ENCODE measurements at places on chromosomes 3 and 15.
A peak's percentile ranks its signal among the peaks of the same experiment; 100 is the strongest.

GRCh38 chr3:133096900-133097613, 58.9 kb downstream of the TMEM108 start:
- no peak for DNase-seq

- no peak for DNase-seq
These were observed 952 bp upstream of the HDDC3 start for GRCh38 chr15:90933301-90933700.

DNA sequence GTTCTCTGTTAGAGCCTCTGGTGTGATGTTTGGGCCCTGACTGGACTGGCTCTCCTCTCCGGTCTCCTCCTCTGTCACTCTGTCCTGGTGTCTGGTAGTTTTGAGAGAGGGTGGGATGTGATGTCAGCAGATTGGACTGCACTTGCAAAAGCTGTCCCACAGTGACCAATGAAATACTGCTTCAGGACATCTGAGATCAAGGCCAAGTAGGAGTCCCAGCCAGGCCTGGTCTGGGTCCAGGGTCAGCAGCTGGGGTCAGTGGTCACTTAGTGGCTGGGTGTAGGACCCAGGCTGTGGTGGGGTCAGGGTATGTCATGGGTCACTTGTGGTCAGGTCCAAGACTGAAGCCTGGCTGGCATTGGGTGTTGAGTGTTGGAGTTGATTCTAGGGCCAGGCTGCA, 20.9 kb downstream of the ALDH1L1 start:
- DNase-seq, result no peak

DNA sequence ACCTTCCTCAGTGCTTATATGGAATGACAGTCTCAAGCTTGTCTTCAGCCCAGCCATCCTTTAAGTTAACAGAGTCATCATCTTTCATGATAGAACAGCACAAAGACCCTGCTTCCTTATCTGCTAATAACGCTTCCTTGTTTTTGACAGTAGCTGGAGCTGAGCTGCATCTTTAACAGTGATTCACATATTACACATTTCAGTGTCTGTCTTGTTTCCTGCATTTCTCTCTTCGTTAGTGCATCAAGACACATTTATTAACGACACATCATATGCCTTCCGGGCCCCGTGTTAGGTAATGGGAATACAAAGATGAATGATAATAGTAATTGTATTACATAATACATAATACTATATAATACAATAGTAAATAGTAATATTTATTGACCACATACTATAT, 30.2 kb upstream of the GREM1 start:
- DNase-seq, result no peak

GRCh38 chr3:16917256-16917935, 32.6 kb downstream of the PLCL2 start:
- DNase-seq, result no peak

DNA sequence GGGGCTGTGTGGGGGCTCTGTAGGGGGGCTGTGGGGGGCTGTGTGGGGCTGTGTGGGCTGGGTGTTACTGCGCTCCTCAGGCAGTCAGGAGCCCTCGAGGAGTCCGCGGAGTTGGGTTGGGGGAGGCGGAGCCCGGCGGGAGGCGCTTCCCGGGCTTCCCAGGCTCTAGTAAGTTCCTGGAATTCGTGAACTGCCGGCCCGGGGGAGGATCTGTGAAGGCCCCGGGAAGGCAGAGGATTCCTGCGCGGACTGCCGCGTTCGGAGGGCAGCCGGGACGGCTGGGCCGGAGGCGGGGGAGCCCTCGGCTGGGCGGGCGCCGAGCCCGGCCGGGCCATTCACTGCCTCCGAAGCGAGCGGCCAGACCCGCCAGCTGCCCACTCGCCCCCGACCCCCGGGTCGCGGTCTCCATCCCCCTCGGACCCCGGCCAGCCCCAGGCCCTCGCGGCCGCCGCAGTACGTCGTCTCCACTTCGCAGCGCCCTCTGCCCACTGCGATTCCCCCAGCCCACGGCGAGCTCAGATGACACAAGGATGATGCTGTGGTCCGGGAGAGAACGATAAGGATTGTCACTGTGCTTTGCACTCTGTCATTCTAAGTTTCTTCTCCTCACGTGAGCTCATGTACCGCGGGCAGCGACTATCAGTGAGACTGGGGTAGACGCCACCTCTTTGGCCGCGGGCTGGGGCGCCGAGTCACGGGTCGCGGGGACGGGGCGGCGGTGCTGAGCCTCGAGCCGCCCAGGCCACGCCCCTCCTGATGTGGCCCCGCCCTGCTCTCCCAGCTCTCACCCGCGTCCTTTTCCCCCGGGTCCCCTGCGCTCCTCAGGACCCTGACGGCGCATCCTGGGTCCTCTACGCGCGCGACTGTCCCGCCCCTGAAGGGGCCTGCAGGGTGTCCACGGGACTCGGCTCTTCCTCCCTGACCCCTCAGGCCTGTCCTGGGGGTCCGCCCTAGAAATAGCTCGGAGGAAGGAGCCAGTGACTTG, 65.3 kb downstream of the KLF13 start:
- DNase-seq, result peak; percentile 61

DNA sequence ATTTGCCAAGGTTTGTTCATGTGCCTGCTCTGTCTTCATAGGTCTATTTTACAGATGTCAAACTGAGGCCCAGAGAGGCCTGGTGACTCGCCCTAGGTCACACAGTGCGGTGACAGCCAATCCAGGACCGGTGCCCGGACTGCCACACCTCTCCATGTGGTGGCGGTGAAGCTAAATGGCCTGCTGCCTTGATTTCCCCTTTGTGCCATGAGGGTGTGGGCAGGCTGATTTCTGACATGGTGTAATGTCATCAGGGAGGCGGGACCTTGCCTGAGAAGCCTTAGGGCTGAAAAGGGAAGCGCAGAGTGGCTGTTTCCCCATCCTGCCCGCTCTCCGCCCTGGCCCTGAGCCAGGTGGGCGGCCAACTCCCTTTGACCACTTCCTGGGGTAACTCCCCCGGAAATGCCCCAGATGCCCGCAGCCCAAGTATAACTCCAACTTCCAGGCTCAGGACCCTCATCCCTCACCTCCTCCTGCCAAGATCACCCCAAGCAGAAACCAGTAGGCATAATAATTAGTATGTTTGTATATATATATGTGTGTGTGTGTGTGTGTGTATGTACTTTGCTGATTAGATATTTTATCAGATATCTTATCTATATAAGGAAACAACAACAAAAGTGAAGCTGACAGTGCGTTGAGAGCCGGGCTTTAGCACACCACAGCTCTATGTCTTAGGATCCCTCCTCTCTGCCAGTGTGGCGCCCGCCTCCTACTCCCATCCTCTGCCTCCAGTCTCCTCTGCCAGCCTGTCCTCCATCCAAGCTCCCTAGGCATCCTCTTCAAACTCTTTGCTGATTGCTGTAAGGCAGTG, 63.9 kb downstream of the IQSEC1 start:
- DNase-seq, result peak; percentile 26

- no peak for DNase-seq
These were observed 55.1 kb downstream of the PDE8A start for GRCh38 chr15:85036716-85037115.

DNA sequence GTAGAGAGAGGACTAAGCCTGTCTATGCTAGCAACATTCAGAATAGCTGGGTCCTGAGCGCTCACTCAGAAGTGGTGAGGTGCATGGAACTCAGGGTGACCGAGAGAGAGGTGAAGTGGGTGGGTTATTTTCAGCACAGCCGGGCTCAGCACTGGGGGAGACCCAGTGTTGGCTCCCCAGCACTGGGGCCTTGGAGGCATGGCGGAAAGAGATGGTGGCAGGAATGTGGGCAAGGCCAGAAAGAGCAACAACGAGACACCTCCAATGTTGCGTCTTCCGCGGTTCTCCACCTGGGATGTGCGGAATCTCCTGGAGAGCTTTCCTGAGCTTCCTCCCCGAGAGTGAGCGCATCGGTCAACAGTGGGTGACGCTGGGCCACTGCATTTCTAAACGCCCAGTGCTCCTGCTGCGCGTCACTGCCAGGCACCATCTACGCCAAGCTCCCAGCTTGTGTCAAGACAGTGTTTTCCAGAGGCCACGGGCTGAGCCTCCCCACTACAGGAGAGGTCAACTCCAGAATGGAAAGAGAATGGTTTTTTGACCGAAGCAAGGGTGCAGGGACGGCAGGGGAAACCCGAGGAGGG, 148.4 kb downstream of the ADAMTS17 start:
- DNase-seq, result no peak

DNA sequence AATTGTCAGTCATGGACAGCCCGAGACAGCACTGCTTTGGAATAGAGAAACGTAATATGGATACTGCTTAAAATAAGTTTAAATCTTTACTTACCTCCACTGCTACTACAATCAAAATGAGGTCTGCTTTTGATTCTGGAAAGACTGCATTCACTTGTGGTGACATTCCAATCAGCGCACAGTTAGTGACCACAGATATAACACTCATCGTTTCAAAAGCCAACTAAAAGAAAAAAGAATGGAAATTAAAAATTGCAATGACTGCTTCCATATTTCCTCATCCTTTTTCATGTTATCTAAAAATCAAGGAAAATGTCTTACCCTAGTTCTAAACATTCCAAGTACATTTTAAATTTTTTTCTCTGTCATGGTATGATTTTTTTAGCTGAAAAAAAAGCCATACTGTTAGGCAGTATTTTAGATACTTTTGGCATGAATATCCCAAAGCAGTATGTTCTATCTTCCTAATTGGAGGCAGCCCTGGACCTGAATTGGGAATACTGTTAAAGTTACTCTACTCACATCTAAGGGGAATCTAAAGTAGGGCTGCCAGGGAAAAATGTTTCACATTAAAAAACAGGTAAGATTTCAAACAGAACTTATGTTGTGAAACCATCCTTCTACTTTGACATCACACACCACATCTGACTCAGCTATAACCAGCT, 72.1 kb downstream of the ANO10 start:
- DNase-seq, result no peak

DNA sequence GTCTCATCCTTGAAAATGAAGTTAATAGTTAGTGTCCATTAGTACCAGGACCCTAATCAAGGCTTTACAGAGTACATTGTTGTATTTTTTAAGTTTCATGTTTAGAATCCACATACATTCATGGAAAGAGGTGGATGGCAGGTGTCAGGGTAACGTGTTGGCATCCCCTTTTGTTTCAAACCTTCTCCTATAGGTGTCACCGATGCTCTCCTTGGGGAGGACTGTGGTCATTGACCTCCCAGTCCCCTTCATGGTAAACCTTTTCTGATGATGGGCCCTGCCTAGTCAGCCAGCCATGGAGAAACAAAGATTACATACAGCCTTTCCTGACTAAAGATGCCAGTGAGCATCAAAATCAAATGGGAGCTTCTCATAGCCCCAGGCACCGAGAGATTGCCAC, 574.8 kb downstream of the AGBL1 start:
- DNase-seq, result no peak

DNA sequence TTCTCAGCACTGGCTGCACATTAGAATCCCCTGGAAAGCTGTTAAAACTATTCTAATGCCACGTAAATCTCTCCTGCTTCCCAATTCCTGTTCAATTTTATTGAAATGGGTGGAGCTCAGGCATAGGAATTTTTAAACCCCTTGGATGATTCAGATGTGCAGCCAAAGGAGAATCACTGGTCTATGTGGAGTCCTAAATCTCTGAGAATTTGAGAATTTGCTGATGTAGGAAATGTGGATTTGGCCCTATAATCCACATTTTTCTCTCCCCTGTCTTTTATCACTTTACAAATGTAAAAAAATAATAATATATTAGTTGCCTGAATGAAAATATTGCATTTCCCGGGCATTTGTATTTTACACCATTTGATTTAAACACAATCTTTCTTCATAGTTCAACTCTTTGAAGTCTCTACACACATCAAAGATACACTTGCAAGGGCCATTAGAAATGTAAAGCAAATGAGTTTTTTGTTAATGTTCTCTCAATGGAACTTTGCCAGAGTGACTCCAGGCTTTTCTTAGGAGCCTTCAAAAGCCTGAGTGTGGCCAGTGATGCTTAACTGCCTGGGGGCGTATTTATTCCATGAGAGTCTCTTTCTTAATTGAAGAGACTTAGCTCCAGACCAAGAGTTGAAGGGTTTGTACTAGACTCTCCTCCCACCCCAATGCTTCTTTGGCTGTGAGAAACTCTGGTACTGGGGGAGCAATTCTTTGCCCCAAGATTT, 48.8 kb upstream of the PTX3 start:
- DNase-seq, result no peak

GRCh38 chr15:29568840-29569532, 253.3 kb downstream of the TJP1 start:
- DNase-seq, result no peak

DNA sequence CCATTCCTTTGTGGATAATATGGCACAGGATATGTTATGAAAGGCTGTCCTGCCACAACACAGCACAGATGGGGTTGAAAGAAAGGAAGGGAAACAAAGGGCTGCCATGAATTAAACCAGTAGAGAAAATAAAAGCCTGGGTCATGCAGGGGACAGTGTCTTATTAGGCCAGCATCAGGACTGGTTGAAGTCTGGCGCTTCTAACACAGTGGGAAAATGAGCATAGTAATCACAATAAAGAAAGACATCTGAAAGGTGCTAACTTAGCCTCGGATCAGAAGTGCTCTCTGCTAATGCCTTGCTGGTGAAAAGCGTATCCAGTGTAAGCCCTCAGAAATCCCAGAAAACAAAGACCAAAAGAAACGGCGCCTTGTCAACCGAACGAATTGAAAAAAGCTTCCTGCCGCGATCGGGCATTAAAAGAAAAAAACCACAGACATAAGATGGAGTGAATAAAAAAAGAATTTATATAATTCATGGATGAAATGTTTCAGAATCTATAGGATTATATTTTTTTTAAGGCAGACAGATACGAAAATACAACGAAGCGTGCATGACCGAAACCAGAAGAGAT, 566 bp upstream of the MKRN3 start:
- no peak for DNase-seq

- no peak for DNase-seq
These were observed 21.7 kb upstream of the PPP4R2 start for GRCh38 chr3:72974956-72975355.

DNA sequence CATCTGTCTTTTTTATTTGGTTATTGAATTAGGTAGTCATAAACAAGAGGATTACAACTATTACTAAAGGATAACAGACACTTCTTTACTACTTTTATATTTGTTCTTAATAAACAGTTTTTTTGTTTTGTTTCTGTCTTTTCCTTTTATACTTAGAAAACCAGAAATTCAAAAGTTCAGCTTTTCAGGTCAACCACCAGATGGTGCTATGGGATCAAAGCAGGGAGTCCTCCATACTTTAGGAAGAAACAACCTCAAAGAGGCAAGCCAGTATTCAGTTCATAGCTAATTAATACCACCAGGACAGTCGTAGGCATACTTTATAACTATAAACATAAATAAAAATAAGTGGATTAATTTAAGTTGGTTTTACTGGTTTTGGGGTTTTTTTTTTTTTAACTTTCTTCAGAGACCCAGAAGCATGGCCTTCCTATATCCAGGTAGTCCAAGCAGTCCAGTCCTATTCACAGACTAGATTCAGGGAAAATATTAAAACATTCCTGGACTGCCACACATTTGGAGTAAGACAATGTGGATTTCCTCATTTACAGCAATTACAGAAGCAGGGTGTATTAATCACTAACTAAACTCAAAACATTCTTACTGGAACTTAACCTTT, 16.0 kb upstream of the EID1 start:
- DNase-seq, result no peak
